ENCODE measurements at places on chromosomes 1 and 21. TPM values are rescaled to one million over a fixed set of nuclear protein-coding genes. Genes with fewer than 3 reads are reported as not detected.

The VWA5B1 gene
- not detected for total RNA-seq

The BEND5 gene
- total RNA-seq = 1.5 TPM

The TCHH gene
- total RNA-seq = not detected

The AIRE gene
- not detected for total RNA-seq

The KRTAP10-12 gene
- total RNA-seq = not detected

The POTED gene
- not detected for total RNA-seq

The FCGR1A gene
- not detected for total RNA-seq

The CATSPERE gene
- total RNA-seq = 1.2 TPM

The CHD5 gene
- total RNA-seq = 0.16 TPM

The FMO5 gene
- 2.2 TPM for total RNA-seq

The EIF3I gene
- 159 TPM for total RNA-seq

The FMO3 gene
- total RNA-seq = 1.6 TPM

The GCSAML gene
- not detected for total RNA-seq

GRCh38 chr1:199020051-199020450 is 381.2 kb downstream of the PTPRC start:
- no peak for DNase-seq

- no peak for DNase-seq
Observed at GRCh38 chr1:201119206-201120197, 7.3 kb upstream of the CACNA1S start.

DNA sequence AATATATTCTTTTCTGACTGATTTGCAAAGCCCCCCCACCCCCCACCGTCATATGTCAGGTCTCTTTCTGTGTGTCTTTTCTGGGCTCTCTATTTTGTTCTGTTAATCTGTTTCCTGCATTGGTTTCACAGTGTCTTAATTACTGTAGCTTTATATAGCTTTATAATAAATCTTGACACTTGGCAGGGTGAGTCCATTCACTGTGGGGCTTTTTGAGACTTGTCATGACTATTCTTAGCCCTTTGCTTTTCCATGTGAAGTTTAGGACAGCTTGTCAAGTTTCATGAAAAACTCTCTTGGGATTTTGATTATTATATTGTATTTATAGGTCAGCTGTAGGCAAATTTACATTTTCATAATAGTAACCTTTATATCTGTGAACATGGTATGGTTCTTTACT is 50.4 kb downstream of the MIGA1 start:
- no peak for DNase-seq

DNA sequence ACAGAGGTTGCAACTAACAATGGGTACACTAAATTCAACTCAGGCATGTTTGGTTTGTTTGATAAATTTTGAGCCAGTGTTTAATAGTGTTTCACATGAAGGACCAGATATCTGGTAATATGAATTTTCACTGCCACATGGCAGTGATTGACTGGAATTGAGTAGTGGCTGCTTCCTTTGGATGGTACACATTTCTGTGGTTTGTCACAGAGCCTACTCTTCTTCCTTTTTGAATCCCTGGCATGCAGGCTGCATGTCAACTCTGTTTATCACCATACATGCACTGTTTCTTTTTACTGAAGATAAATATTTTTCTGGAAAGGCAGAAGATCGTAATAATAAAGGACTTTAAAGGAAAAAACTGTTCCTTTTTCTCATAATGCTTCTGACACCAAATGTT is 35.5 kb downstream of the SDCCAG8 start:
- no peak for DNase-seq

GRCh38 chr1:246213036-246213435 is 294.0 kb downstream of the SMYD3 start:
- no peak for DNase-seq

GRCh38 chr1:29890201-29890959 is 654.1 kb downstream of the PTPRU start:
- DNase-seq = no peak

DNA sequence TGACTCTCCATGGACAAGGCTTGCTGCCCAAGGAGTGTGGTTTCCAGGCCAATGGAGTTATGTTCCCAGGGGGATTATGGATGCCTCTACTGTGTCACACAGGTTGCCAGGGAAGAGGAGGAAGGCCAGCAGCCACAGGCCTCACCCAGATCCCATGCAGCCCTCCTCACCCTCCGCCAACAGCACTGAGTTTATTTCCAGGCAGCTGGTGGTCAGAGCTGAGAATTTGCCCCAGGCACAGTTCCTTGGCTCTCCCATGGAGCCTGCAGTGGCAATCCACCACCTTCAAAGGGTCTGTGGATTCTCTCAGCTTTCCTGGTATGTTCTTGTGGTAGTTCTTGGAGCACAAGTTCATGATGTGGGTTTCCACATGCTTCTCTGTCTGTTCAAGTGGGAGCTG is 79.2 kb downstream of the NTNG1 start:
- DNase-seq = no peak

DNA sequence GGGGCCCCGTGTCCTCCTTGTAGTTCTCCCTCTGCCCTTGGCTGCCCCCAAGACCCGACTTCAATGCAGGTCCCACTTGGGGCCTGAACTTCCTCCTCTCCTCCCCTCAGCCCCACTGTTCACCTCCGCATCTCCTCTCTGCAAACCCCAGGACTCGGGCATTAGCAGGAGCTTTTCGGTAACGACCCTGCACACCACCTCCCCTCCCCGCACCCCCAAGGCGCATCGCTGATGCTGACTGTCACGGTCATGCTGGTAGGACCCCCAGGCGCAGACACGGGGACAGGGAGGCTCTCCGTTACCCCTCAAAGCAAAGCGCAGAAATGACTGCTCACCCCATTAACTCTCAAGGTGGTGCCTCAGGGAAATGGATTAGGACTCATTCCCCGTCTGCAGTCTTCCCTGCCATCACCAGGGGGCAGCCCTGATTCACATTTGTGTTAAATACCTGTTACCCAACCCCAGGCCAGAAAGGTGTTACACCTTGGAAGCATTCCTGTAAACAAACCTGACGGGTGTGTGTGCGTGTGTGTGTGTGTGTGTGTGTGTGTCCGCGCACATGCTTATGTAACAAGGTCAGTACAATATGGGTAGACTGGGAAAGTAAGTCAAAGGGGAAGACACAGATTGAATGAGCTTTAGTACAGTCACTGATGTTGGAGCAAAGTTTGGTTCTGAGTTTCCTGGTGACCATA is 6.4 kb upstream of the GUCA2B start:
- DNase-seq = peak; percentile 85

- no peak for DNase-seq
Observed at GRCh38 chr1:93434987-93435386, 12.9 kb upstream of the FNBP1L start.

GRCh38 chr1:22096036-22096435 is 43.5 kb downstream of the CDC42 start:
- no peak for DNase-seq

DNA sequence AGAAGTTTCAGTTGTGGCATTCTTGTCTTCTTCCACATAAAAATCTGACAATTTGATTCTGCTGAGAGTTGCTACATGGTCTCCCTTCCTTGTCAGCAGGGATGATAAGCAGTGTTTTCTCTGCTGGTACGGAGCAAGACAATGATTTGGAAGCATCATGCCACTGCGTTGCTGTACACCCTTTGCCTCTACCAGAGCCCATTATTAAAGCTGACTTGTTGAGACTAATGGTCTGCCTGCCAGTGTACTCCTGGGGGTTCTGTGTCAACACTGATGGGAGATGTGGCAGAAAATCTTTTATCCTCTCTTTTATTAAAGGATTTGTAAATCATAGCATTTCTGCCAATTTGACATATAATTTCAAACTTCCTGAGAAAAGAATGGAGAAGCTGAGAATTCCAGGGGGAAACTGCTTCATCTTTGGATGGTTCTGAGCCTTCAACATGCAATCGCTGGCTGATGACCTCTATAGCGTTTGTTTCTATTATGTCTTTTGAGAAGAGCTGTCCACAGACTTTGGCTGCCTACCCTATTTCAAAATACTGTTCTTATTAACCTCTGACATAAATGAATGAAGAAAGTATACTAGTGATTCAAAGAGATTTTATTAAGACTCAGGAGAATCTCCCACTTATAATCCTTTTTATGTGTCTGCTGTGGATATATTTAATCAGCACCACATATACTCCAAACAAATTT is 47.9 kb upstream of the DYNLT5 start:
- no peak for DNase-seq

DNA sequence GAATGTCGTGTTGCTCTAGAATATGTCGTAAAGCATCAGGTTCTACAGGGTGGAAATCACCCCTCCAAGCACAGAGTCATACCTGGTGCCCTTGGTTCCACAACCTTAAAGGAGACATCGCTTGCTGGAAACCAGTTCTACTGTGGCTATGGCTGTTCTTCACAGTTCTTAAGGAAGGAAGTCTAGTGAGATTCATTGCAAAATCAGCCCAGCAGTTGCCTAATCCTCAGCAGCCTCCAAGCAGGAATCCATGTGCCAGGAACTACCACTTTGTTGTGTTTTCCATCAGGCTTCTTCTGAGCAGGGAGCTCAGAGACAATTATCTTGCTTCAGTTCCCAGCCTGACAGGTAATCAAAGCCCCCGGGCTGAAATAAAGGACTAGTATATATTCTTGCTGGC is 45.0 kb upstream of the SLC35F3 start:
- no peak for DNase-seq

- no peak for DNase-seq
Observed at GRCh38 chr1:44588551-44589210, 85.6 kb downstream of the TMEM53 start.

DNA sequence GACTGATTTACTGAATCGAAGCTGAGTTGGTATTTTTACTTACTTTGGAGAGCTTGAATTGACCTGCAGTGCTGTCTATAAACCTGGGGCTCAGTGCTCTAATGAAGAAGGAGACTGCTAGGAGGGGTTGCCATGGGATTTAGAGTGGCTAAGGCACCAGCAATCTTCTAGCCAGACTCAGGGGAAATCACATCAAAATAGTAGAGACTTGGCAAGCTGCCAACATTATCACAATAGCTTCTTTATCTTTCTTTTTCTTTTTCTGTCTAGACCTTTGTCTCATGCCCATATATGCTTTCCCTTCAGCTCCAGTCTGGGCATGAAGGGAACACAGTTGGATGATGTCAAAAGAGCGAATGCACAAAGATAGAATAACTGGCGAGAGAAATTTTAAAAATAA is 301.1 kb upstream of the DPYD start:
- DNase-seq = no peak

DNA sequence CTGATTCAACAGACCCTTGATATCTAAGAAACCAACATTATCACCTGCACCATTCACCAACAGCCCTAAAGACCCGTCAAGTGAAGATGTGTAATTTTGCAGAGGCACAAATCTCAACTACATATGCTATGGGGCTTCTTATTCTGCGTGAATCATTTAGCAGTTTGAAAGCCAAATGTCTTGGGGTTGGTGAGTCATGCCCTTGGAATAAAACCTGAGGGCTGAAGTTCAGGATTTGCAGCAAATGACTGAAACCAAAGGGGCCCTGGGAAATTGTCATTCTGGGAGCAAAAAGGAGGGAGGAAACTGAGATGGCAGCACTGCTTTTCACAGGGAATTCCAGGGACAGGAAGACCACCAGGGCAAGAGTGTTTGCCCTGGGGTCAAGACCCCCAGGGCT is 79.2 kb upstream of the TNR start:
- DNase-seq = peak; percentile 36

- DNase-seq = no peak
Observed at GRCh38 chr1:170856455-170856854, 78.9 kb upstream of the MROH9 start.

- no peak for DNase-seq
Observed at GRCh38 chr1:154318386-154318785, 2.5 kb upstream of the AQP10 start.

DNA sequence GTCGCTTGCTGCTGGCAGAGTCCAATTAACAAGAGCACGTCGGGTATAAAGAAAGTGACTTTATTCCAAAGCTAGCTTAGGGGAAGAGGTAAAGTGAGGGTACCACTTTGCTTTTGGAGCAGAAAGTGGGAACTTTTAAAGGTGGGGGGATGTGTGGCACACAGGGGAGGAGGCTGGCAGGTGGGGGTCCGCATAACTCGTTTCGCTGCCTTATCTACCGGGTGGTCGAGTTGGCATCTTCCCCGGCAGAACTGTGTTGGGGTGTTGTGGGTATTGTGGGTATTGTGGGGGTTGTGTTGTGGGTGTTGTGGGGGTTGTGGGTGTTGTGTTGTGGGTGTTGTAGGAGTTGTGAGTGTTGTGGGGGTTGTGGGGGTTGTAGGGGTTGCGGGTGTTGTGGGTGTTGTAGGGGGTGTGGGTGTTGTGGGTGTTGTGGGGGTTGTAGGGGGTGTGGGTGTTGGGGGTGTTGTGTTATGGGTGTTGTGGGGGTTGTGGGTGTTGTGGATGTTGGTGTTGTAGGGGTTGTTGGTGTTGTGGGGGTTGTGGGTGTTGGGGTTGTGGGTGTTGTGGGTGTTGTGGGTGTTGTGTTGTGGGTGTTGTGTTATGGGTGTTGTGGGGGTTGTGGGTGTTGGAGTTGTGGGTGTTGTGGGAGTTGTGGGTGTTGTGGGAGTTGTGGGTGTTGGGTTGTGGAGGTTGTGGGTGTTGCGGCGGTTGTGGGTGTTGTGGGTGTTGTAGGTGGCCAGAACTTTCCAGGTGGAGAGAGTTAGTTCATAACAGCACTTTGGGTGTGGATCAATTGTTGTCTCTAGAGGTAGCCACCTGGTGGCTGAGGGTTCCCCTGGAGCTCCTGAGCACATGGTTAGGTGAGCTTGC is 52.7 kb downstream of the AGPAT3 start:
- DNase-seq = no peak

DNA sequence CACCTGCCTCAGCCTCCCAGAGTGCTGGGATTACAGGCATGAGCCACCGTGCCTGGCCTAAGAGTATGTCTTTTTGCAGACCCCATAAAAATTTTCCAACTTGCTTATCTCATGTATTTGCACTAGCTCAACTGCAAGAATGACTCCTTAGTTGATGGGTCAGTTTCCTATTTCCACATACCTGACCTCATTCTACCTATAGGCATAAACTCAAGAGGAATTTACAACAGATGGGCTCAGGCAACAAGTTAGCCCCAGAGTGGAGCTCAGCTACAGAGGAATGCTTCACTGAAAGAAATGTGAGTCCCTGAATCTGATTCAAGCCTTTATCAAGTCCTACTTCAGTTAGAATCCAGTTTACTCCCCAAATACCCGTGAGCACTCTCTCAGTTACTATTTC is 5.3 kb upstream of the SLC37A1 start:
- DNase-seq = no peak

DNA sequence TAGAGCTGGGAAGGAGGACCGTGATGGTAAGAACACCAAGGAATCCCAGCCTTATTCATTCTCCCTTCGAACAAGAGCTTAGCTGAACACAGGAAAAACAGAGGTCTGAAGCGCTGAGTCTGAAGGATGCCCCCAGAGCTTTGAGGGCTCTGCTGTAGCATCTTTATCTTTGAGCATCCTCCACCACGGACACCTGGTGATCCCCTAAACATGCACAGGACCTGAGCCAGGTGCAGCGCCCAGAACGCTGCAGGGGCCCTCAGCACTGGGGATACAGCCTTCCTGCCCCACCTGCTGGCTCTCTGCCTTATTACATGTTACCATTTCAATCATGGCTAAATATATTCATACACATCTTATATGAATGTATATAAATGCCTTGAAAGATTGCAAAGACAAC is 7.7 kb upstream of the GPATCH4 start:
- no peak for DNase-seq

Data from osteocyte (in vitro differentiated cells).